Central memory CD8-positive, alpha-beta T cell (primary cell): ENCODE measurements at places on chromosomes 7 and 10.
A peak's percentile ranks its signal among the peaks of the same experiment; 100 is the strongest.

DNA sequence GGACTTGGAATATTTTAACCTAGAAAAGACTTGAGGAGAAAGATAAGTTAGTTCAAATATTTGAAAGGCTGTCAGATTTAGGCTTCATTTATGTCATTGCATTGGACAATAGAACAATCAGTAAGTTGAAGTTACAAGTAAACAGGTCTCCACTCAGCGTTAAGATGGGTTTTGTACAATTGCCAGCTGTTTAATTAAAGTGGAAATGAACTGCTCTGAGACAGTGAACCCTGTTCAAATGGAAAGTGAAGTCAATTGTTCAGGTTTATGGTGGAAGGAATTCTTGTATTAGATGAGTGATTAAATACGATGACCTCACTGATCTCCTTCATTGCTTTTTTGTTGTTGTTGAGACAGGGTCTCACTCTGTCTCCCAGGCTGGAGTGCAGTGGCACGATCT lies 151.7 kb downstream of the PLXDC2 start:
- H3K4me1 ChIP-seq, result no peaks in the 10 kb centered on the region
- H3K4me3 ChIP-seq, result no peak overlapping the region
- DNase-seq, result no peak
- H3K27ac ChIP-seq, result no peak overlapping the region
- no peaks in the 10 kb centered on the region for H3K36me3 ChIP-seq
- no peaks in the 10 kb centered on the region for H3K27me3 ChIP-seq

DNA sequence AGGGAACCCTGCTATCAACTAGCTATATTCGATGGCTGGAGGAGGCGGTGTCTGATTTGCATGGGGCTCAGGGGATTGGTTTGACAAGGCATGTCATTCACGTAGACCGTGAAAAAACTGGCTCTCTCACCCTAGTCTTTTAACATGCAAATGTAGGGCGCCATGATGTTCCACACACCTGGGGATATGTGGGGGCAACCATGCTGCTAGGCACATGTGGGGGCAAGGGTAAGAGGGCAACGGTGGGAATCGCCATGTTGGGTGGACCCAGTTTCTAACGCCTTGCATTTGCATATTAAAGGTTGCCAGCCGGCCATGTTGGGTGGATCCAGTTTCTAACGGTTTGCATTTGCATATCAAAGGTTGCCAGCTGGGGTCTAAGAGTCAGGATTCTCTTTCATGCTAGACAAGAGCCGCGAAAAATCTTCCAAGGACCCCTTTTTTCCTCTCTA lies 419.2 kb upstream of the NFE2L3 start:
- H3K4me3 ChIP-seq, result no peak overlapping the region
- no peaks in the 10 kb centered on the region for H3K4me1 ChIP-seq
- no peak overlapping the region for H3K27ac ChIP-seq
- H3K27me3 ChIP-seq, result peaks cover 48% of the 10 kb centered on the region
- DNase-seq, result no peak

- DNase-seq, result no peak
- peaks cover 6% of the 10 kb centered on the region for H3K4me1 ChIP-seq
- no peaks in the 10 kb centered on the region for H3K27me3 ChIP-seq
- no peak overlapping the region for H3K27ac ChIP-seq
These were observed 4.5 kb upstream of the LRRC4 start for GRCh38 chr7:128035712-128036111.

GRCh38 chr10:109898666-109899355 lies 24.5 kb downstream of the XPNPEP1 start:
- H3K4me3 ChIP-seq, result no peak overlapping the region
- H3K4me1 ChIP-seq, result peaks cover 74% of the 10 kb centered on the region
- peaks cover 13% of the 10 kb centered on the region for H3K36me3 ChIP-seq
- DNase-seq, result no peak

DNA sequence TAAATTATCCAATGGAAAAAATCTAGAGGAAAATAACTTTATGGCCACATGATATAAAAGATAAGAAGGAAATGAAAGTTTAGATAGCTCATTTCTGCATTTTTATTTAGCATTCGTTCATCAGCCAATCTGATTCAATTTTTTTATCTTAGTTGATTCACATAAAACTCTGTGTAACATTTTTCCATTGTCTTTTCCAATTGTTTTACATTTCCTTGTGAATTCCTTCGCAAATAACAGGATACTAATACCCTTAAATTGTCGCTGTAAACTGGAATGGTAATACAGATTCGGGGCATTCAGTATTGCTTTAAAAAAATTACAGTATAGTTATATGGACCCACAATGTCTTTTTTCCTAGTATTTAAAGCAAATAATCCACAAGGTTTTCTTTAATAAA lies 136.4 kb downstream of the CUBN start:
- no peak for DNase-seq
- H3K27ac ChIP-seq, result no peak overlapping the region

GRCh38 chr10:106439366-106439765 lies 725.1 kb downstream of the SORCS1 start:
- H3K36me3 ChIP-seq, result peaks cover 2% of the 10 kb centered on the region
- no peak for DNase-seq
- H3K27ac ChIP-seq, result no peak overlapping the region
- H3K27me3 ChIP-seq, result no peaks in the 10 kb centered on the region
- H3K4me1 ChIP-seq, result no peaks in the 10 kb centered on the region

DNA sequence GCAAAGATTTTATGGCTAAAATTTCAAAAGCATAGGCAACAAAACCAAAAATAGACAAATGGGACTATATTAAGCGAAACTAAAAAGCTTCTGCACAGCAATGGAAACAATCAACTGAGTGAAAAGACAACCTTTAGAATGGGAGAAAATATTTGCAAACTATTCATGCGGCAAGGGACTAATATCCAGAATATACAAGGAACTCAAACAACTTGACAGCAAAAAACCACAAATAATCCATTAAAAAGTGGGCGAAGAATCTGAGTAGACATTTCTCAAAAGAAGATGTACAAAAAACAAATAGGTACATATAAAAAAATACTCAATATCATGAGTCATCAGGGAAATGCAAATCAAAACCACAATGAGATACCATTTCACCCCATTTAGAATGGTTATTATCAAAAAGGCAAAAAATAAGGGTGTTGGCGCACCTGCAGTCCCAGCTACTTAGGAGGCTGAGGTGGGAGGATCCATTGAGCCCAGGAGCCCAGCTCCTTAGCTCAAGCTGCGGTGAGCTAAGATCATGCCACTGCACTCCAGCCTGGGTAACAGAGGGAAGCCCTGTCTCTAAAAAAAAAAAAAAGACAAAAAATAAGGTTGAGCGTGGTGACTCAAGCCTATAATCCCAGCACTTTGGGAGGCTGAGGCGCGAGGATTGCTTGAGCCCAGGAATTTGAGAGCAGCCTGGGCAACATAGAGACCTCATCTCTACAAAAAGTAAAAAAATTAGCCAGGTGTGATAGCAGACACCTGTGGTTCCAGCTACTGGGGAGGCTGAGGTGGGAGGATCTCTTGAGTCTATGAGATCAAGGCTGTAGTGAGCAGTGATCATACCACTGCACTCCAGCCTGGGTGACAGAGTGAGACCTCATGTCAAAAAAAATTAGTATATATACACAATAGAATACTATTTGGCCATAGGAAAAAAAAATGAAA lies 4.2 kb upstream of the CCM2 start:
- peak overlapping the region; percentile 19 for H3K4me3 ChIP-seq
- no peaks in the 10 kb centered on the region for H3K27me3 ChIP-seq
- H3K36me3 ChIP-seq, result peaks cover 8% of the 10 kb centered on the region
- peaks cover 34% of the 10 kb centered on the region for H3K4me1 ChIP-seq
- peak overlapping the region; percentile 71 for H3K27ac ChIP-seq
- DNase-seq, result no peak

- H3K27me3 ChIP-seq, result peaks cover 32% of the 10 kb centered on the region
- H3K27ac ChIP-seq, result no peak overlapping the region
- peaks cover 15% of the 10 kb centered on the region for H3K4me1 ChIP-seq
- H3K4me3 ChIP-seq, result no peak overlapping the region
These were observed 11.0 kb upstream of the OR6B1 start for GRCh38 chr7:143988976-143989745.
